RPMI7951 (cell line): ENCODE measurements at places on chromosomes 7 and 10. TPM values are rescaled to one million over a fixed set of nuclear protein-coding genes. Genes with fewer than 3 reads are reported as not detected.

DNA sequence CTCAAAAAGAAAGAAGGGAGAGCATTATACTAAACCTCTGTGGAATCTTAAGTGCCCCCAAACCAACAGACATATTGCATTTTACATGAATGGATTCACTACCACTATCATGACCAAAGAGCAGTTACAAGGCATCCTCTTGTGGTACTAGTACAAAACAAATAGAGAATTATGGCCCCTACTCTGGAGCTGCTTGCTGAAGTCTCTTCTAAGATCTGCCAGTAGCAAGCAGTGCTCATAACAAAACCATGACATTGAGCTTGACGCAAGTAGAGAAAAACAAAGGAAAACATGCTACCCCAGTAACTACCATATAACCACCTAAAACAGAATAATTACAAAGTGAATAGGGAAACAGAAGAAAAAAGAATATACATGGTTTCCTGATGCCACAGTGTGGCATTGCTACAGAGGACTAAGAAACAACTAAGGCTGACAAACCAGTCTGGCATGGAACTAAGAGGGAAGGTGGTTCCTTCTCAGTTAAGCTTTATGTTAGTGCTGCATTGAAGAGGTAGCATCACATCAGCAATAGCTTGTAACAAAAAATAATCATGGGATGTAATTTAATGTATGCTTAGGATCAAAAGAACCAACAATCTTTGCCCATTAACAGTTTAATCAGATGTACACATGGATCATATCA lies 150.2 kb upstream of the AGR3 start:
- no peak for DNase-seq

GRCh38 chr10:131315344-131315743 lies 3.8 kb upstream of the TCERG1L start:
- peak; percentile 2 for DNase-seq

DNA sequence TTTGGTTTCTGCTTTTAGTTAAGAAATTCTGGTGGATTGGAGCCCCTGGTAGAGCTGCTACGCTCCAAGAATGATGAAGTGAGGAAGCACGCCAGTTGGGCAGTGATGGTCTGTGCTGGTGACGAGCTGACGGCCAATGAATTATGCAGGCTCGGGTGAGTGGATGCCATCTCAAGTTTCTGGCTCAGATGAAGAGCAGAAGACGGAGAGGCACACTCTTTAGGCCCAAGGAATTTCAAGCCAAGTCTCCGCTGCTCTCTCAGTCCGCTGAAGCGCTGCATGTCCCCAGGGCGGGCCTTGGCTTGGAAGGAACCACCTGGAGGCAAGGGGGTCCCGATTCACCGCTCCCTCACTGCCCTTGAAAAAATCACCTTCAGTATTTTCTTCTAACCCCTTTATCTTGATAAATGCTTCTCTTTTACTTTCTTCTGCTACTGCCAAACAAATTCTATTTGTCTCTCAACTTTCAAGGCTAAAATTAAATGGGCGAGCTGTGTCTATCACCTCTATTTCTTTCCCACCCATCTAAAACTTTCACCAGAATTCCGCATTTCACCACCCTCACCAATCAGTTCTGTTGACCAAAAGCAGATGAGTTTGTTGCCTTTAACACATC lies 74.2 kb downstream of the ARMC3 start:
- DNase-seq, result no peak

DNA sequence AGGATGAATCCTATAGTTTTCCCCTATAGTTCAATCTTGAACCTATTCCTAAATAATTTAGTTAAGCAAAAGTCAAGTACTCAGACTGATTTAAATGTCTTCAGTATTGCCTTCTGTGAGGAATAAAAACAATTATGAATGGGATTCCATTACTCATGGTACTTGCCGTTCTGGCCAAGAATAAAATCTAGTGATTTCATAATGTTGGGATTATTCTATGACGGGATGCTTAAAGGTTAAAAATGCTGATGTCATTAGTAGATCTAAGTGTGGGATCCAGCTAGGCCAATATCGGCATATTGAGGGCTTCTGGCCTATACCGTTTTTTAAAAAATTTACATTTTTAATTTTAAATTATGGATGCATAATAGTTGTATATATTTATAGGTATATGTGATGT lies 5.3 kb downstream of the BPGM start:
- DNase-seq, result no peak

DNA sequence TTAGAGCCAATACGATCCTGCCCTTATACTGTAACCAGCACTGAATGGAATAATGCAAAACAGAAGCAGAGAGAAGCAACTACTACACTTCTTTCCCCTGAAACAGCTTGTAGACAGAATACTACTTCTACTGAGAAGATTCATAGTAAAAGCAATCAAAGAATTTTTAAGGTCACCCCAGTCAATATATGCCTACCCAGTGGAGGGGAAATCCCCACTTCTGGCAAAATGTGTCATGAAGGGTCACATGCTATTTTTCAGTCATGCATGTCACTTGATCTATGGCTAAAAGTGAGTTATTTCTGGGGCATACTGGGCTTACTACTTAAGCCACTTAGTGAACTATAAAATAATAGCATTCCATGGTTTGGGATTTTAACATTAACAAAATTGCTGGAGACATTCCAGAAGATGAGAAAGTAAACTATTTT lies 25.6 kb downstream of the IRF5 start:
- no peak for DNase-seq

DNA sequence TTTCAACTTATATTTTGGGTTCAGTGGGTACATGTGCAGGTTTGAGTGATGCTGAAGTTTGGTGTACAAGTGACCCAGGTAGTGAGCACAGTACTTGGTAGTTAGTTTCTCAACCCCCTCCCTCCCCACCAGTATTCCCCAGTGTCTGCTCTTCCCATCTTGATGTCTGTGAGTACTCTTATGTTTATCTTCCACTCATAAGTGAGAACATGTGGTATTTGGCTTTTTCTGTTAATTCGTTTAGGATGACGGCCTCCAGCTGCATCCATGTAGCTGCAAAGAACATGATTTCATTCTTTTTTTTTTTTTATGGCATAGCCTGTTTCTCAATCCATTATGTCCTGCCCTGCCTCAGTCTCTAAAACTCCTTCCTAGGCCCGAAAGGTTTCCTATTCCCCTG lies 222.1 kb downstream of the WDR37 start:
- DNase-seq, result no peak

DNA sequence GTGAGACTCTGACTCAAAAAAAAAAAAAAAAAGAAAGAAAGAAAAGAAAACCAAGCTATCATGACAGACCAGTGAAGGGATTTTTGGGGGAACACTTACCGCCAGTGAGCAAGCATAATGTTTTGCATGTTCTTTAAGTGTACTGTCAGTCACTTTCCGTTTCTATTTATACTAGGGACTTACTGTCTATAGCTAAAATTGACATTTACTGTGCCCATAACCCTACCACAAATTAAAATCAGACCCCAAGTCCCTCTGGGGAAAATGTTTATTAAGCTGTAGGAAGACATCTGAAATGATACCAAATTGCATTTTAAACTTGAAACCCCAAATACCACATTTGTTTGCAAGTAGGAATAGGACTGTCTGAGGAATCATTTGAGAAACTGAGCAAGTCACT lies 252.8 kb downstream of the TRIL start:
- DNase-seq, result no peak

- peak; percentile 29 for DNase-seq
Observed at GRCh38 chr10:8534096-8534495, 479.6 kb downstream of the GATA3 start.

- DNase-seq, result no peak
Observed at GRCh38 chr7:98192781-98193457, 18.3 kb upstream of the BHLHA15 start.

DNA sequence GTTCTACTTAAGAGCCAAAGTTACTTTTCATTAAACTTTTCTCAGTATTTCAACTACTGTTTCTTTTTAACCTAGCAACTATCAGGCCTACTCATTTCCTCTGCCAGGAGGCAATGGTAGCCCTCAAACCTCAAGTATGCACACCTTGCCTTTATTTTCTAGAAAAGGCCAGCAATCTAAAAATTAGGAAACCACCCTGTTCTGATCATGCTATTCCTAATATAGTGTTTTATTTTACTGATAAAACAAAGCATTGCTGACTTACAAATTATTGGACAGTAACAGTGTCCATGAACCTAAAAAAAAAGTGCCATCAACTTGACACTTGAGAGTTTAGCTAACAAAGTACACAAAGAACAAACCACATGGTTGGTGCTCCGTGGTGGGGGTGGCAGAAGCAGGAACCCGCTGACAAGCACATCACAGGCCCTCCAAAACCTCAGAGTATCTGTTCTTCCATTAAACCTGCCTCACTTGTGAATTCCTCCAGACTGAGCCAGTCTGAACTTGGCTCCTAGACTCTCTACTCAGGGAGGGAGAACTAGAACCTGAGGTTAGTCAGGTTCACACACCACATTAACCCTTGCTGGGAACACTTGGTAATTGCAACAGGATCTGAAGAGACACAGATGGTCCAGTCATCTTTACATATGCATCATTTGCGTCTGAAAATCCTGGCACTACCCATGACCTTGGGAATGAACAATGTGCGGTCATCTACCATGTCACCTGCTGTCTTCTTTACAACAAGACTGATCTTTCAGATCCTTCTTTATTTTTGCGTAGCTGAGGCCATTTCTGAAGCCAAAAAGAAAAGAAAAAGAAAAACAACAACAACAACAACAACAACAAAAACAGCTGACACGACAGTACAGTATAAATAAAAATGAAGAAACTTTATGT lies 31.9 kb downstream of the PIP4K2A start:
- peak; percentile 80 for DNase-seq

DNA sequence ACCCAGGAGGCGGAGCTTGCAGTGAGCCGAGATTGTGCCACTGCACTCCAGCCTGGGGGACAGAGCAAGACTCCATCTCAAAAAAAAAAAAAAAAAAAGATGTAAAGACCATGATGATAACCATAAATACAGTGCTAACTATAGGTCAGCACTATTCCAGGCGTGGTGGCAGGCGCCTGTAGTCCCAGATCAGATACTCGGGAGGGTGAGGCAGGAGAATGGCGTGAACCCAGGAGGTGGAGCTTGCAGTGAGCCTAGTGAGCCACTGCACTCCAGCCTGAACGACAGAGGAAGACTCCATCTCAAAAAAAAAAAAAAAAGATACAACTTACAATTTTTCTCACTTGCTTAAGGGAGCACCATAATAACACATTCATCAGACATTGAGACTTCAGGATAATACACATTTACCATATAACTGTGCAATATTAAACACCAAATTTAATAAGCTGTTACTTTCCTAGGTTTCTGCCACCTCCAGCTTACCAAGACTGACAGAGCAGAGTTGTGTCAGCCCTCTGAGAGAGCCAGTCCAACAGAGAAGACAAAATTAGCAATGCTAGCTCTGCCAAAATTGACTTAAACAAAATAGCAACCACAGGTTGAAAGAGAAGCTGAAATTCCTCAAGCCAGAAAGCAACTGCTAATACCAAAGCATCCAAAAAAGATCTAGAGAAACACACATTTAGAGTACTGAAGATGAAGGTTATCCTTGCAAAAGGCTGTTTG lies 8.2 kb downstream of the DNA2 start:
- no peak for DNase-seq

DNA sequence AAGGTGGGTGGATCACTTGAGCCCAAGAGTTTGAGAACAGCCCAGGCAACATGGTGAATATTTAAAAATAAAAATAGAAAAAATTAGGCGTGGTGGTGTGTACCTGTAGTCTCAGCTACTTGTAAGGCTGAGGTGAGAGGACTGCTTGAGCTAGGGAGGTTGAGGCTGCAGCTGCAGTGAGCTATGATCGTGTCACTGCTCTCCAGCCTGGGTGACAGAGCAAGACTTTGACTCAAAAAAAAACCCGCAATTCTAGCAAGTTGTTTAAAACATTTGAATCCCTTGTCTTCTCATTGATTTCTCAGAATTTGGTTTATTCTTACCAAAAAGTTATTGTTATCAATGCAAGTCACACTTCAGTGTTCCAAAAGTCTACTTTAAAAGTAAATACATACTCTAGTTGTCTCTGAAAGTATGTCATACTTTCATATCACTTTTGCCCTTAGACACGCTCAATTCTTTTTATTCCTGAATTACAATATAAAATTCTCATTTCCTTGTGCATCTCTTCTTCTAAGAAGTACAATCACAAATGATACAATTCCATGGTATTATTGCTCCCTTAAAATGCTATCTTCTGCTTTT lies 6.3 kb downstream of the EPC1 start:
- DNase-seq, result no peak

DNA sequence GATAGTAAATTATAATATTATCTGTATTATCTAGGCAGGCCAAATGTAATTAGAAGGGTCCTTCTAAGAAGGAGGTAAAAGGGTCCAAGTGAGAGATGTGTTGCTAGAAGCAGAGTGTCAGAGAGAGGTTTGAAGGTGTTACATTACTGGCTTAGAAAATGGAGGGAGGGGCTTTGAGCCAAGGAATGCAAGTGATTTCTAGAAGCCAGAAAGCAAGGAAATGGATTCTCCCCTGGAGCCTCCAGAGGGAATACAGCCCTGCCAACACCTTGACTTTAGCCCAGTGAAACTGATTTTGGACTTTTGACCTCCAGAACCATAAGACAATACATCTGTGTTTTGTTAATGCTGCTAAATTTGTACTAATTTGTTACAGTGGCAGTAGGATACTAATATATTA lies 97.9 kb upstream of the IL6 start:
- no peak for DNase-seq

DNA sequence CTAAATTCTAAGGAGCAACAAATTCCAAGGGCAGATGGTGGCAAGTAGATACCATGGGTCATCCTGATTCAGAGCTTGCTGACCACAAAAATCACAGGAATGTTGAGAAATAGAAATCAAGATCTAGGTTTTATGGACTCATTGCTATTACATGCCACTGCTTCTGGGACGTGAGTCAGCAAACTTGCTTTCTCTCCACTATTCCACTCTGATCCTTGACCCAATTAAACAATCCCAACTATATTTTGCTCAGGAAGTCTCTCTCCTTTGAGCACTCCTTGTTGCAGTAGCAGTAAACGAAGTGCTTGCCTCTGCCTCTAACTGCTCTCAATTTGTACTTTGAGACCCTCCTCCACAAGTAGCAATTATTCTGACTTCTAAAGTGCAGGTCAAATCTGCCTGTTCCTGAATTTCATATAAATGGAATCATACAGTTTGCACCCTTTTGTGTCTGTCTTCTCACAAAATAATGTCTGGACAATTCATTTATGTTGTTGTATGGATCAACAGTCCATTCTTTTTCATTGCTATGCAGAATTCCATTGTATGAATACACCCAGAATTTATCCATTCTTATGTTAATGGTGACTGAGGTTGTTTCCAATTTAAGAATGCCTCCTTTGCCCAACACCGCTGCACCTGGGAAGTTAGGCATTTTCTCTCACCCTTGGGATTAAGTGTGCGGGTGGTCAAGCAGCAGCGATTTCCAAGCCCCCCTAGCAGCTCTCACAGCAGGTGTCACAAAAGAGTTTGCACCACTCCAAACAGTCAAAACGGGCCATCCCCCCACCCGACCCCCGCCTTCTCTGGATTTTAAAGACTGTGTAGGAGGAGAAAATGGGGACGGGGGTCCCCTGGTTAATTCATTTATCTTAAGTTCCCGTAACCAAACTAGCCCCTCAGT lies 35.9 kb downstream of the ACSM6 start:
- peak; percentile 97 for DNase-seq

- DNase-seq, result no peak
Observed at GRCh38 chr7:105016068-105016708, 2.2 kb downstream of the KMT2E start.

CPN1 gene
- total RNA-seq, result not detected in 2 replicates

STX1A gene
- total RNA-seq, result 36.4 and 45.6 TPM in 2 replicates

SPDYE6 gene
- total RNA-seq, result 0.24 TPM in 1 of 2 replicates, not detected in the other

MSMB gene
- total RNA-seq, result not detected in 2 replicates

LRRD1 gene
- not detected in 2 replicates for total RNA-seq

AIMP2 gene
- 112 and 121 TPM in 2 replicates for total RNA-seq

OPALIN gene
- not detected in 2 replicates for total RNA-seq

THSD7A gene
- total RNA-seq, result under 0.01 TPM in 1 of 2 replicates, not detected in the other

ABLIM1 gene
- total RNA-seq, result 0.20 and 0.24 TPM in 2 replicates
